ENCODE measurements at places on chromosomes 7 and 10.

GRCh38 chr7:76020031-76020714, 25.8 kb upstream of the TMEM120A start:
- no peak overlapping the region for H3K4me3 ChIP-seq
- peak; percentile 59 for DNase-seq
- peaks cover 18% of the 10 kb centered on the region for H3K4me1 ChIP-seq
- H3K36me3 ChIP-seq = peaks cover 25% of the 10 kb centered on the region

DNA sequence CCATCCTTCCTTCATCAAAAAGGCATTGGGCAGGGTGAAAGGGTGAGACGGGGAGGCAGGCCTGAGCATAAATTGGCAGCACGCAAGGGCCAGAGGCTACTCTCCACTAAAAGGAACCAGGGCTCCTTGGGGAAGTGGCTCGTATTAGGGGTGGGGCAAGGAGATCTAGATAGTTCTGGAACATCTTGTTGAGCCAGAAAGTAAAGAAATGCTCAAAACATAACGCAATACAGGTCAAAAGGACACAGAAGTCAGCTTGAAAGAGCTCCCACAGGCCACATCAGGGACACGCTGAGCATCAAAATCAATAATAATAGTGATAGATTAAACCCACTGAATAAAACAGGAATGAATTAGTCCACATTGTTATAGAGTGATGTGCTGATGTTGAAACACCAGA, 203.1 kb downstream of the ELMO1 start:
- no peak for DNase-seq
- peaks cover 20% of the 10 kb centered on the region for H3K4me1 ChIP-seq
- H3K36me3 ChIP-seq = peaks cover 17% of the 10 kb centered on the region
- no peak overlapping the region for H3K4me3 ChIP-seq
- H3K27ac ChIP-seq = no peak overlapping the region

GRCh38 chr10:24277771-24278170, 68.8 kb downstream of the KIAA1217 start:
- H3K27me3 ChIP-seq = no peaks in the 10 kb centered on the region
- H3K4me1 ChIP-seq = no peaks in the 10 kb centered on the region
- no peaks in the 10 kb centered on the region for H3K36me3 ChIP-seq
- no peak overlapping the region for H3K4me3 ChIP-seq
- no peak overlapping the region for H3K27ac ChIP-seq

- peaks cover 32% of the 10 kb centered on the region for H3K27me3 ChIP-seq
- peaks cover 3% of the 10 kb centered on the region for H3K36me3 ChIP-seq
- no peak for DNase-seq
- no peak overlapping the region for H3K27ac ChIP-seq
Measured at GRCh38 chr7:155188821-155189581, 108.7 kb upstream of the INSIG1 start.

All from activated naive CD8-positive, alpha-beta T cell treated with anti-CD3 and anti-CD28 coated beads for 36 hours (primary cell).